ENCODE measurements at places on chromosomes 12 and 14.
A peak's percentile ranks its signal among the peaks of the same experiment; 100 is the strongest.

DNA sequence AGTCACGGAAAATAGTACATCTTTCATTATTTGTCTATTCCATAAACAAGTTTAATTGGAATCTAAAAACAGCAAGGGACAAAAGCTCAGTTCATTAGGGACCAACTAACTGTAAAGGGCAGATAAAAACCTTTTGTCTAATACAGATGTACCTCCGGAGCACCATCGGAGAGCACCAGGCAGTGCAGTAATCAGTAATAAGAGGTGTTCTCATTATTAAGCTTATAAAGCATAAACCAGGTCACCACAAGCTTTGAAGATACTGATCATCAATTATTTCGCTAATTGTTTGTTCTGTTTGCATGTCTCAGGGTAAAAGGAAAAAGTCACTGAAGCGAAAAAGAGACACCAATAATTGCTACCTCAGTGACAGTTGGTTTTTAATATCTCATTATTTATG, 207.3 kb upstream of the PRKD1 start:
- peak; percentile 46 for DNase-seq

- peak; percentile 71 for DNase-seq
Observed at GRCh38 chr14:84403585-84403984, 1126.4 kb upstream of the FLRT2 start.

- no peak for DNase-seq
Observed at GRCh38 chr14:21001218-21001617, 2.1 kb downstream of the SLC39A2 start.

DNA sequence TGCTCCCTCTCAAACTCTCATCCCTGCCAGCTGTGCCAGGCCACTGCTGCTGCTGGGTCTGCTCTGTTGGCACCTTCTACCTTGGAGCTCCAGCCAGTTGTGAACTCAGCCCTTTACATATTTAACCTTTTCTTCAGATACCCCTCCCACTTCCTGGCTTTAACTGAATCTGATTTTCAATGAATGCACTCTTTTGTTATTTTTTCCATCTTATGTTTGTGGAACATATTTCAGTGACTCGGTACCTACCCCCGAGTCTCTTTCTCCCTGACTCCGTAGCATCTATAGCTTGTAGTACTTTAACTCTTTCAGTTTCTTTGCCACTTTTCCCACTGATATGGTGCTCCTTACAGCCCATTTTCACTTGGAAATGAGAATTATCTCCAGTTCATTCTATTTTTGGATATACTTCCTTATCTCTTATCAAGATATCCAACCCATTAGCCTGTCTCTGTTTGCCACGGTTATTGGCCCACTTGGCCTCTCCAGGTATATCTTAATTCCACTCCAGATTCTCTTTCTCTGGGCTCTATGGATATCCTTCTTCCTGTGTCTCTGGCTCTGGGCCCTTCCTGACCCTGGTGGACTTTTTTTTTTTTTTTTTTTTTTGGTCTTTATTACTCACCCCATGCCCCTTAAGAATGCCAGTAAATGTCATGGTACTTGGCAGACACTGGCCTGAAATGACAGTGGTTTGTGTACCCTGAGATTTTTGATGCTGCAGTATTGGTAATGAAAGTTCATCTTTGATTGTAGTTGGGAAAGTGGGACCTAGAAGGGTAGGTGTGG, 62.7 kb downstream of the PELI2 start:
- no peak for DNase-seq

- no peak for DNase-seq
Observed at GRCh38 chr14:101034986-101035385, 131.5 kb upstream of the RTL1 start.

- DNase-seq: no peak
Observed at GRCh38 chr12:85803231-85803630, 33.0 kb downstream of the RASSF9 start.

DNA sequence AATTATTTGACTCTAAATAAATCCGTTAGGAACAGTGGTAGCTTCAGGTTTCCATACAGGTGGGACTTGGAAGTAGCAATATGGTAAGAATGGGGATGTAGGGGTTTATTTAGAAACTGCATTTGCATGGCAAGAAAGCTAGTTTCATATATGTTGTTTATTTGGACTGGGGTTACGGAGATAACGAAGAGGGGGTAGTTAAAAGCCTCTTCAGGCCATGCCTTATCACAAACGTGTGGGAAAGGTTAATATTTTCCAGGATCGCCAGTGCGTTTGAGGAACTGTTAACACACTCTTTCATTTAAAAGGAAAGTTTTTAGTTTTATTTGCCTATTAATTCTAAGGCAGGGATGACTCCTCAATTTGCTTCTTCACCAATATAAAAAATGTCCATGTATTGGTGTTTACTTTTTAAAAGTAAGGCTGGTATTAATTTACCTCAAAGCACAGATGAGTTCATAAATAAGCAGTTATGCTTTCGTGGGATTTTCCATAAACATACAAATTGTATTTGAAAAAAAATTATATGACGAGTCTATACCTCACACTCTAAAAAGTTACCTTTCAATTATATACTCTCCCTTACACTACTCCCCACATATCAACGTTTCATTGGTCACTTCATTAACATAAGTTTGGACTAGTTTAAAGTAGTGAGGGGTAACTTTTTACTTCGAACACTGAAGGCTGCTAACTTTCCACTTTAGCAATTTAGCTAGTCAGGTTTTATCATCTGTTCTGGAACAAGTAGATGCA, 814 bp downstream of the RAB2B start:
- DNase-seq: no peak

- DNase-seq: no peak
Observed at GRCh38 chr14:100400115-100400514, 77.0 kb downstream of the SLC25A47 start.

GRCh38 chr14:92819011-92819597, 25.0 kb downstream of the GOLGA5 start:
- no peak for DNase-seq

DNA sequence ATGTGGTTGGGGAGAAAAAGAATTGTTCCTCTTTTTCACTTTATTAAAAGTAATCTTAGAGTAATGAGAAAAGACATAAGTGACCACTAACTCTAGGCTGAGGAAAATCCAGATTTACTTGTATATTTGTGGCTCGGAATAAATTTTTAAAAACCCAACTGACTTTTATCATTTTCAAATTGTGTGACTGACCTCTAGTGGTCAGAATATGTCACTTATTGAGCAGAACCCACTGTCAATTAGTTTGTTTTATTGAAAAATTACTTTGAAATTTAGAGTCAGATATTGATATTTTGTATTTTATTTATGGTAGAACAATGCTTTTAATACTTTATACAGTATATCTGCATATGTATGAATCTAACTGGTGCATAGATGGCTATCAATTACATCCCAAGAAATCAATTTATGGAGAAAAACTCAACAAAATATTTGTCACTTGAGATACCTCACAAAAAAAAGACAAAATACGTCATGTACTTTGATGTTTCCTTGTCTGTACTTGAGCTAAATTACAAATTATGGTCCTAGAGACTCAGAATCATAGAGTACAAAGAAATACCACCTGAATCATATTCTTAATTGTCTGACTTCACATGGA, 229.4 kb downstream of the CNTN1 start:
- DNase-seq: peak; percentile 46

GRCh38 chr12:81416571-81416970, 338.7 kb downstream of the ACSS3 start:
- no peak for DNase-seq
